ENCODE measurements at places on chromosomes 4 and X.

DNA sequence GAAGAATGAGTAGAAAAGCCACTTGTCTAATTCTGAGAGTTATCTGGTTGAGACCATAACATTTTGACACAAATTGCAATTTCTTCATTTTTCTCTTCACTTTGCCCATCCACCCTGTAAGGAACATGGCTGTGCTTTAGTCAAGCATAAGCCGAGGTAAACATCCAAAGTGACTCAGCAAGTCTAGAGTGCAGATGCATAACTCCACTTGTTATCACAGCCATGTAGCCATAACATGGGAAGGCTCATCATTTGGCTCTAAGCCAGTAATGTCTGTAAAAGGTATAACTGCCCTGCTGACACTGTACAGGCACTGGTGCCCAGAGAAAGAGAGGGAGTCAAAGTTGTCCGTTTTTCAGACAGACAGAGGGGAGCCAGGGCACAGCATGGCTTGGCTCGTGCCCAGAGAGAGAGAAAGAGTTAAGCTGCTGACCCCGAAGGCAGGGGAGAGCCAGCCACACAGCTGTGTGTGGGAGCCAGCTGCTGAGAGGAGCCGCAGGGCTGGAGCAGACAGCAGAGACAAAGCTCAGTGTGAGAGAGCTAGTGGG lies 76.9 kb upstream of the EXOC1L start:
- DNase-seq: no peak

GRCh38 chrX:140949233-140949632 lies 53.2 kb upstream of the SPANXB1 start:
- no peak for DNase-seq

DNA sequence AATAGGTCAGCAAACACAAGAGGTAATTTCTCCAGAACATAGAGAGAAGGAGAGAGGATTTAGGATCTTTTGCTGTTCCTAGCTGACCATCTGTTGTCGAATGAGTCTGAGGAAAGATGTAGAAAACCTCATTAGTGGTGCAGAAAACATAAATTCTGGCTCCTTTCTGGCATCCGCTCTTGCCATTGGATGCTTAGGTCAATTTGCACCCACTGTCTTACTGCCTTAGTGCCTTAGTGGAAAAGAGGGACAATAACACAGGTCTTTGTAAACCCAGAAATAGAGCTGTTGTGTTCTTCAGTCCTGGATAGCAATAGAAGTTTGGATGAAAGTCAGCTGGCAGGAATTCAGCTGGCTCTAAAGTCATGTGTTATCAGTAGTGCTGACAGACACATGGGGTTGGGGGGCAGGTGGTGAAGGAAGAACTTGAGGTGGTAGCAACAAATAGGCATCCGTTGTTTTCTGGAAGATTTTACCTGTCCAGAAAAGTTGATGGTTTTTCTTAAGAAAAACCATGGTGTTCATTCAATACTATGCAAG lies 78.2 kb downstream of the GLRA2 start:
- no peak for DNase-seq

GRCh38 chr4:46386570-46386969 lies 3.4 kb downstream of the GABRA2 start:
- DNase-seq: no peak

- no peak for DNase-seq
Measured at GRCh38 chrX:133670383-133670782, 255.1 kb upstream of the GPC4 start.

DNA sequence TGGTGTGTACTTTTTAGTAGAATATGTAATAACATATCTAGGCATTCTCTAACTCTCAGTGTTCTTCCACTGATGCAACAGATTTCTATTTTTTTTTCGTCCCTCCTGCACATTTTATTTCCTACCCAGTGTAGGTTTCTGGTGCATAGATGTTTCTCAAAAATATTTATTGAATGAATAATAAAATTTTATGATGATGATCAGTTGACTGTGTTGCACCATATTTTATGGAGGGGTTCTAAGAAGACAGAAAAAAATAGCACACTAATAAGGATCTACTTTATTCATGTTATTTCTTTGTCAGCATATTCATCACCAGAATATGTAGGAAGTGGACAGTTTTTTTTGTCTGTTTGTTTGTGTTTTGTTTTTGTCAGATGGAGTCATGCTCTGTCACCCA lies 2529.3 kb downstream of the ARAP2 start:
- no peak for DNase-seq

GRCh38 chr4:152380185-152380584 lies 155.7 kb downstream of the FBXW7 start:
- no peak for DNase-seq

GRCh38 chr4:128861856-128862518 lies 52.5 kb downstream of the JADE1 start:
- DNase-seq: no peak

DNA sequence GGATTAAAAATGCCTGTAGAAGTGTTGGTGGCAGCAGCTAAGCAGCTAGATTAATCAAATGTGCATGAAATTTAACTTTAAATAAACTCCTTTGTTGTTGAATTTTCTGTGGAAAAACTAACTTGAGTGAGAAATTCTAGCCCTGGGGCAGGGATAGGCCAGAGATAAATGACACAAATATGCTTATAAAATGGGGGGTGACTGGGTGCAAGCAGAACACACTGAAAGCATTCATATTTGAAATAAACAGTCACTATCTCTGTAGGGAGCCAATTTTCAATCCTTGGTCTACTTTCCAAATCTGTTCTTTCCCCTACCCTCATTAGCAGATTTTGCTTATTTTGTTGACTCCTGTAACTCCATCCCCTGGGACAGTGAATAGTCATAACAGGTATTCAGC lies 47.9 kb downstream of the RBPJ start:
- no peak for DNase-seq

DNA sequence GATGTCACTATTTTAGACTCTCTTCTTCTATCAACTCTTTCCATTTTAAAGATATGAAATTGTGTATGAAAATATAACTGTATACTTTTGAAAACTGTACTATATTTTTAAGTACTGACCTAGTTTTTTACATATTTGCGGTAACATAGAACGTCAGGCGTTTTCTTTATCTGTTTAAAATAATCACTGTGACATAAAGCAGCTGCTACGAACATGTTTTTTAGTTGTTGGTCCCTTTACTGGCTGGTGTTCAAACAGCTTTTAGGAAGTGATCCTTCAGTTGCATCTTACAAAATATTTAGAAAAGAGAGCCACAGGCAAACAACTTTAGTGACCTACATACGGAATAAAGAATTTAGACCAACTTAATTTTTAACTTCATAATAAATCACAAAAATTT lies 73.1 kb downstream of the METTL14 start:
- no peak for DNase-seq

DNA sequence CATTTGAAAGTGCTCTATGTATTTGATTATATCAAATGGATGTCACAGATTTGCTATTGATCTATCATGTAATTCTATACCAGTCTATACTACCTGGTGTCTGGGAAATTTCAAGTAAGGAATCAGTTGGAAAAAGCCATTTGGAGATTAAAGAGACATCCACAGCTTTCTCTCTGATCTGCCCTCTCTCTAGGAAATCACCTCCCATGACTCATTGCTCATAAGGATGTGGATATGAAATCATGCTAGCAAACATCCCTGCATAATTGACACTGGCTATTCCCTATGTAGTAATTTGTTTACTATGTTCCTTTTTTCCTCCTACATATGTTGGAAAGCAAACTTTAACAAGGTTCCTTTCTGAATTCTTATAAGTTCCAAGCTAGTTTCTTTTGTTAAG lies 94.3 kb downstream of the TEX13A start:
- no peak for DNase-seq

DNA sequence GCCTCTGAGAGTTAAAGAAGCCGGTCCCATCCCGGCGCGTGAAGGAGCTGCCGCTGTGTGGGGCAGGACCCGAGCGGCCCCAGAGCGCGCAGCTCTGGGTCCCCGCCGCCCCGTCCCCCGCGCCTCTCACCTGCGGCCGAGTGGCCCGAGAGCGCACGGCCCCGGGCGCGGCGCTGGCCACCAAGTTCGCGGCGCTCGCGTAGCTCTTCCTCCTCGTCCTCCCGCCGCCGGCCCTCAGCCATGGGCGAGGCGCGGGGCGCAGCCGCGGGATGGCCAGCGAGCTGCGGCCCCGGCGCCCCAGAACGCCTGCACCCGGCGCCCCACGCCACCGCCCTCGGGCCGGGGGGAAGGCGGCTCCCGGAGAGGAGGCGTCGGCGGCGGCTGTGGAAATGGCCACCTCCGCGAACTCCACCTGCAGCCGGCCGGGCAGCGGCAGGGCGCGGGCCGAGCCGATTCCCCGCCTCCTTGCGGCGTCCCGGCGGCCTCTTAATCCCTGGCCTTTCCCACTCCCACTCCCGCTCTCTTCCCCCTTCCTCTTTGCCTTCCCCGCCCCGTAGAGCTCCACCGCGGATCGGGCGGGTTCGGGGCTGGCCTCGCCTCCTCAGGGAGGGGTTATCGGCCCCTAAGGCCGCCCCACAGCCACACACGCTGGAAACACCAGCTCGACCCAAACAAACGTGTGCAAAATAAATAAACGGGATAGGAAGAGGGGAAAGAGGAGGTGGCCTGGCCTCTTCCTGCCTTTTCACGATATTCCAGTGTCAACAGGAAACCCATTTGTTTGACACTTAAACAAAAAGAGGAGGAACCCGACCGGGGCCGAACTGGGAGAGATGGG lies at the start of gene SH3D19:
Gene SH3D19, minus strand, starts transcription at position 495 of the 838 bp plus-strand sequence. Its CDS starts 253 bp downstream, at position 242.
- DNase-seq: no peak

- no peak for DNase-seq
Measured at GRCh38 chrX:130805903-130806302, 97.1 kb downstream of the ENOX2 start.

DNA sequence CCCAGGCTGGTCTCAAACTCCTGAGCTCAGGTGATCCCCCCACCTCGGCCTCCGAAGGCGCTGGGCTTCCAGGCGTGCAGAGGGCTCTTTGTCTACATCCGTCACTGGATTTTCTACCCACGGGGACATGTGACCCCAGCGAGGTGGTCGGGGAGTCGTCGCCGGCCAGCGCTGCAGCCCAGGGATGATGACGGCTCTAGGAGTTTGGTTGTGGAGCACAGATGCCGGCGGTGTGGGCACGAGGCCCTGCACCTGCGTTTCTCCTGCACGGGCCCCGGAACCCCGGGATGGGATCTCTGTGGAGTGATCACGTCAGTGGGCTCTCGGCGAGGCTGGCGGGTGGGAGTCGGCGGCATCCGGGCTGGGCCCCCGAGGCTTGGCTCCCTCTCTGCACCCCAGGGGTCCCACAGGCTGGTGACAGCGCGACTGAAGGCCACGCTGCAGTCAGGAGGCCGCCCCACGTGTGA lies 9.1 kb upstream of the GTPBP6 start:
- no peak for DNase-seq

DNA sequence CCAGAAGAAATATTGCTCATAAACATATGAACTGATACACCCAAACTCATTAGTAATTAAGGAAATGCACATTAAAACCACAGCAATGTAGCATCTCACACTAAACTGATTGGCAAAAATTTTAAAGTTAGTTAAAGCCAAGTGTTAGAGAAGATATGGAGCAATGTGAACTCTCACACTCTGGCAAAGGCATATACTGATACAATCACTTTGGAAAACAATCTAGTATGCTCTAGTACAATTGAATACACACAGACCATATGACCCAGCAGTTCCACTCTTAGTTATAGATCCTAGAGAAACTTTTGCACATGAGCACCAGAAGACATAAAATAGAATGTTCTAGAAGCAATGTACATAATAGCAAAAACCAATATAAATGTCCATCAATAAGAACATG lies 8.4 kb upstream of the AWAT1 start:
- no peak for DNase-seq

- no peak for DNase-seq
Measured at GRCh38 chrX:18890049-18890381, 93.9 kb downstream of the PHKA2 start.

GRCh38 chrX:154352012-154352401 lies 22.4 kb downstream of the FLNA start:
- DNase-seq: no peak

GRCh38 chrX:11792461-11793421 lies 34.7 kb downstream of the MSL3 start:
- DNase-seq: peak; percentile 39

GRCh38 chr4:52824603-52825459 lies 37.3 kb upstream of the RASL11B start:
- DNase-seq: no peak

- no peak for DNase-seq
Measured at GRCh38 chr4:52408032-52408431, 251.1 kb downstream of the USP46 start.

DNA sequence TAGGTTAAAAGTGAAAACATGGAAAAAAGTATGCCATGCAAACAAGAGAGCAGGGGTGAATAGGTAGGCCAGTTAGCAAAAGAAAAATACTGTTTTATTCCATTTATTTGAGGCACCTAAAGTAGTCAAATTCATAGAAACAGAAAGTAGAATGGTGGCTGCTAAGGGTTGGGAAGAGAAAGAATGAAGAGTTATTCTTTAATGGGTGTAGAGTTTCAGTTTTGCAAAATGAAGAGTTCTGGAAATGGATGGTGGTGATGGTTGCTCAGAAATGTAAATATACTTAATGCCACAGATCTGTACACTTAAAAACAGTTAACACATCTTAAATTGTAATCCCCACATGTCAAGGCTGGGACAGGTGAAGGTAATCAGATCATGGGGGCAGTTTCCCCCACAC lies 29.7 kb downstream of the PARM1 start:
- DNase-seq: no peak

- no peak for DNase-seq
Measured at GRCh38 chr4:117786566-117786965, 247.7 kb upstream of the NDST3 start.

- DNase-seq: no peak
Measured at GRCh38 chr4:15836362-15836761, 58.2 kb downstream of the CD38 start.

- no peak for DNase-seq
Measured at GRCh38 chr4:43352859-43353258, 460.3 kb downstream of the GRXCR1 start.

GRCh38 chr4:101074326-101074725 lies 273.0 kb downstream of the PPP3CA start:
- no peak for DNase-seq

DNA sequence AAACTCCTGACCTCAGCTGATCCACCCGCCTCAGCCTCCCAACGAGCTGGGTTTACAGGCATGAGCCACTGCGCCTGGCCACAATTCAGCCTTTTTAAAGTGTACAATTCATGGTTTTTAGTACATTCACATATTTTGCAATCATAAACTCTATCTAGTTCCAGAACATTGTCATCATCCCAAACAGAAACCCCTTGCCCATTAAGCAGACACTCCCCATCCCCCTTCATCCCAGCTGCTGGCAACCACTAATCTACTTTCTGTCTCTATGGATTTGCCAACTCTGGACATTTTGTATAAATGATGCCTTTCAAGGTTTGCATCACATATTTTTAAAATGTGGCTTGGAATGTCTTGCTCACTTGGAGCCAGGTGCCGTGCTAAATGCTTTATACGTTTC lies 4.5 kb downstream of the CD99L2 start:
- no peak for DNase-seq

DNA sequence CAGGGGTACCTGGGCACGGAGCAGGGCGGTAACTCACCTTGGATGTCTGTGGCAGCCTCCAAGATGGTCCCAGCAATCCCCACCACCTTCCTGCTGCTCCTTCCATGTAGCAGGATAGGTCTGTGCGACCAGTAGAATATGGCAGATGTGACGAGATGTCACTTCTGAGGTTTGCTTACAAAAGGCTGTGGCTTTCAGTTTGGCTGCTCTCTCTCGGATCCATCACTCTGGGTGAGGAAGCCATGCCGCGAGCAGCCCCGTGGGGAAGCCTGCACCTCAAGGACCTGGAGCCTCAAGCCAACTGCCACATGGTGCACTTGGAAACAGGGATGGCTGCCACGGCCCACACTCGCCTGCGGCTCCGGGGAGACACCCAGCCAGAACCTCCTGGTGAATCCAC lies 37.6 kb downstream of the WFS1 start:
- no peak for DNase-seq

GRCh38 chr4:83267121-83267829 lies 17.3 kb downstream of the COQ2 start:
- no peak for DNase-seq

Measured in stimulated activated CD4-positive, alpha-beta T cell treated with anti-CD3 and anti-CD28 coated beads, Interleukin-1b, Interleukin-23, amount 100 ng/mL, for 4 hours (primary cell).